Natural killer cell treated with Interleukin-12 subunit alpha and Interleukin-12 subunit beta and Interleukin-15 and Interleukin-18, amount 100 ng/mL, for 72 hours (primary cell): ENCODE measurements at places on chromosomes 11 and 22. TPM values are rescaled to one million over a fixed set of nuclear protein-coding genes. Genes with fewer than 3 reads are reported as not detected.
A peak's percentile ranks its signal among the peaks of the same experiment; 100 is the strongest.

DNA sequence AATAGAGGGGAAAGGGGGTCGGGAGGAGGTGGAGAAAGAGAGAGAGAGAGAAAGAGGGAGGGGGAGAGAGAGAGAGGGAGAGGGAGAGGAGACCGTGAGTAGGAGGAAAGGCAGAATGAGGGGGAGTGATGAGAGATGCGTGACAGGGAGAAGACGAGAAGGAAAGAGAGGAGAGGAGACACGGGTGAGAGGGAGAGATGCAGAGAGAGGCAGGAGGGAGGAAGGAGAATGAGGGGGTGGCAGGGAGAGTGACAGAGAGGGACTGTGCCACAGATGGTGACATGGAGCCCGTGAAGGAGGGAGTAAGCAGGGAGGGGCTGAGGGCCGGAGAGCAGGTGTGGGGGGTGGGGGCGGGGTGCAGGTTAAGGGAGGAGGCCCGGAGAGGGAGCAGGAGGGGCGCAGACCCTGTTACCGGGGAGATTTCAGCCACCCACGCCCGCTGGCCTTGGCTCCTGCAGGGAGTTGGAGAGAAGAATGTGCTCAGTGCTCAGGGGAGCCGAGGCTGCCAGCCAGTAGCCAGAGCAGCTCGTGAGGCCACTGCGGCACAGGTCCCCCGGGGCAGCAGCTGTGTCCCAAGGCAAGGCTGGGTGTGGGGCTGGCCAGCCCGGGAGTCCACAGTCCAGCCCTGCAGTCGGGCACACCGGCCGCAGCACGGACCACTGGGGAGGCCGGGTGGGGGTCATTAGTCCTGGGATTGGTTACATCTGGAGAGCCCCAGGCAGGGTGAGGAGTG, at the start of gene SSTR3:
Gene SSTR3 (minus strand): TSS at position 304 of the 733 bp plus-strand sequence. CDS start 4,674 bp downstream, outside the sequence.
- peak; percentile 51 for DNase-seq

CBLIF gene
- total RNA-seq: not detected

DNA sequence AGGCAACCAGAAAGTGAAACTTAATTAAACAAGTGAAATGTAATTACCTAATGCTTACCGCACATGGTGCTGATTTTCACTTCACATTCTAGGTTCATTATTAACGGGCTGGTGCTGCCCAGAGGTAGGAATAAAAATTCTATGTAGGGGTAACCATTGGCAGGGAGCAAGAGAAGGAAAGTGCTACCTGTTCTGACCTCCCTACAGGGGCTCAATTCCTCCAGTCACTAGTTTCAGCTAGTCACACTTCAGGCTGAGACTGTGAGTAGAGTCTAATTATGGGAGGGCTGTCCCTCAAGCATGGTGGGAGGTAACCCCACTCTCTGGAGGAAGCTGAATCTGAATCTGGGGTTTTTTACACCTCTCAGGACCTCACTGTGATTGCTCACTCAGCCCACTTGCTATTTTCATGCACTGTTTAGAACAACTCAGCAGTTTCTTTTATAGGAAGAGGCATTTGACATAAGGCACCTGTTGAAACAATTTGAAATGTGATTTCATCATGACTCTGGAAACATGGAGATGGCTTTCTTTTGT, 75.4 kb downstream of the MAML2 start:
- DNase-seq: peak; percentile 67

DNA sequence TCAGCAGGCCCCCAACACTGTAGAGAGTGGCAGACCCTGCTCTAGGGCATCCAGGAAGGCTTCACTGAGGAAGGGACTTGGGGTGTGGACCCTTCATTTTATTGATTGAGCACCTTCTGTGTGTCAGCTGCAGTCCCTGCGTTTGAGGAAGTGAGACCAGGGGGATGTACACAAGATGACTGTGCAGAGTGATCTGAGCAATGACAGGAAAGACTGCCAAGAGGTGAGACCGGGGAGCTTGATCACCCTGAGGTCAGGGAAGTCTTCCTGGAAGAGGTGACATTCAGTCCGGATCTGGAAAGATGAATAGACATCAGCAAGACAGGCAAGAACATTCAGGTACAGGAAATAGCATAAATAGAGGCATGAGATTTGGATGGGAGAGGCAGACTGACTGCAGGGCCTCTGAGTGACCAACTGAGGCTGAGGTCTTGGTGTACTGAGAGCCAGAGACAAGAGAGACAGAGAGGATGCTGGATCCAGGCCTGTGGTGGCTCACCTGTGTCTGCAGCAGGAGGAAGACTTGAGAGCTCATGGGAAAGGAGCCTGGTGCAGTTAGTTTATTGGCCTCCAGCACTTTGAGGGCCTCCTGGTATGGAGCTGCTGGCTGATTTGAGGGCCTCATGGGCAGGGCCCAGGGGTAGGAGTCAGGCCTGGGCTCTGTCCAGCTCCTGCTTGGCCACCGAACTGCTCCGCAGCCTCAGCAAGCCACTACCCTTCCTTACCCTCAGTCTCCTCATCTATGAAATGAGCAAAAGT, 5.2 kb downstream of the DGAT2 start:
- DNase-seq: peak; percentile 60

- DNase-seq: no peak
These were observed 76.0 kb upstream of the SORL1 start for GRCh38 chr11:121376130-121376529.

DNA sequence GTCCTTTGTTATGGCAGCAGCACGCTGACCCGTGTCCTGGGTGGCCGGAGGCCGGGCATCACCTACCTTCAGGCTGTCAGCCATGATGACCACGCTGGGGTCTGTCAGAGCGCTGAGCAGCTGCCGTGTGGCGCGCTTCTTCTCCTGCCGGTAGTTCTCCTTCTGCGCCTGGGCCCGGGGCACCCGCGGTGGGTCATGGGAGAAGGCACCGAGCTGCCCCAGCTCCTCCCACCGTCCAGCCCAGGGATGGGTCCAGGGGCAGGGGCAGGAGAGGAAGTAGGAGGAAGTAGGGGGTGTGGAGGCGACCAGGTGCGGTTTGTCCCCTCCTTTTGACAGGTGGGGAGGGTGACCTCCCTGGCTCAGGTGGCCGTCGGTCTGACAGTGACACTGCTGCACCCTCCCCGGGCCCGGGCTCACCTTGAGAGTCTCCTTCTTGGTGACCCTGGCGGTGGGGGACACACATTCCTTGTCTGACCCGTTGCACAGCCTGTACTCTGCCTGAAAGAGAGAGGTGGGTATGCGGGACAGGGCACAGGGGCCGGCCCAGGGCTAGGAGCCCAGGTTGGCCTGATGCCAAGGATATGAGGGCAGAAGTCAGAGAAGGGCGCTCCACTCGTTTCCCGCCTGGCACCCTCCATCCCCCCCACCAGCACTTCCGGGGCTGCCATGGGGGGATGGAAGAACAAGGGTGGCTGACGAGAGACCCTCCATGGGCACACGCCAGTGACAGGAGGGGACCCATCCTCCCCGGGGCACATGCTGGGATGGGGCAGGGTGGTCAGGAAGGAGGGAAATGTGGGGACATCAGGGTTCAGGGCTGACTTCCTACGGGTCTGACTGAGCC, 43.0 kb downstream of the OSBPL5 start:
- peak; percentile 53 for DNase-seq

DNA sequence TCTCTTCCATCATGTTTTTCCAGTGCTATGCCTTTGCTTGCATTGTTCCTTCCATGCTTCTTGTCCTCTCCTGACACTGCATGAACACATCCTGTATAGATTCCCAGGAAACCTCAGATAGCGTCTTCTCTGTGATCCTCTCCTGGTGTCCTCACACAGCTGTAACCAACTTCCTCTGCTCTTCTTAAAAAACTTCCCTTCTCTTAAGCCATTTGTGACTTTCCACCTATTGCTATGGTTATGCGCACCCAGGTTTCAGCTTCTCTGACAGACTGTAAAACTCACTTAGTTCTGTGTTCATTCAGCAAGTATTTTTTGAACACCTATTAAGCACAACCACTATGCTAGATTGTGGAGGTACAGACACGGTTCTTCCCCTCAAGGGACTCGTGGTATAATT, 5.1 kb upstream of the APLP2 start:
- DNase-seq: no peak

- no peak for DNase-seq
These were observed 7.6 kb downstream of the PSMC3 start for GRCh38 chr11:47418454-47419259.
